HTR-8/SVneo (cell line): ENCODE measurements at places on chromosomes 16 and 17.

DNA sequence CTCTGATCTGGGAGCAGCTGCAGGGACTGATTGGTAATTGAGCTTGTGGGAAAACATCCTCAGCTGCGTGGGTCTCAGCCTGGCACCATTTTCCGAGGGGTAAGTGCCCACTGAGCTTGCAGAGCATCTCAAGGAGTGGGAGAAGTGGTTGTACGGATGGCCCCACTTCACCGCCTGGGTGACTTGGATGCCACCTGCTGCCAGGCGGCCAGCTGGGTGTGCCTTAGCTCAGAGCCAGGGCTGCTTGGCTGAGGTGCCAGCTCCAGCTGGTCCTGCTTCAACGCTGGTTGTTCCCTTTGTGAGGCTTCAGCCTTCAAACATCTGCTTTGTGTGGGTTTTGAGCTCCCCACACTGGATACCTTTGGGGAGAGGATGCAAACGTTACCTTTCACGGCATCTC is 482.7 kb upstream of the EEF2KMT start:
- no peak for DNase-seq

GRCh38 chr17:20983359-20983637 is 59.5 kb downstream of the USP22 start:
- no peak for DNase-seq

DNA sequence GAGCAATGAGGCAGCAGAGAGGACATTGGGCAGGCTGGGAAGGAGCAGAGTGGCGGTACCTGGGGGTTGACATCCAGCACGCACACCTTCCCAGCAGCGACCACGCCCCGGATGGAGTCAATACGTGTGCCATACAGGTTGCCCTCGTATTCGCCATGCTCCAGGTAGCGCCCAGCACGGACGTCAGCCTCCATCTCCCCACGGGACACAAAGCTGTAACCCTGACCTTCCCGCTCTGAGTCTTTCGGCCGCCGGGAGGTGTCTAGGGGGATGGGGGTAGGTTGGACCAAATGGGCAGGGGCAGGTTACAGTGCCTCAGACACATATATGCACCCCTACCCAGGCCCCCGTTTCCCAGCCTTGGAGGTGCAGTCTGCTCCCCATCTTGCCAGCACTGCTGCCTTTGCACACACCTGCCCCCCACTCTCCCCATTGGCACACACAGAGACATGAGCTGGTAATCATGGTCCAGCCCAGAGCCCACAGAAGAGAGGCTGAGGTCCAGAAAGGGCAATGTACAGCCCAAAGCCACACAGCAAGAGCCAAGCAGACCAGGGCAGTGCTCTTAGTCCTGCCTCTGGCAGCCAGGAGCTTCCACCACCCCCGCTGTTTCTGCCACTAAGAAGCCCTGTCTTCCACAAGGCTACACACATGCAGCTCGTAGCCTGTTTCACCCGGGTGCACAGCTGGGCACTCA is 27.5 kb downstream of the MPP2 start:
- DNase-seq: no peak

- DNase-seq: no peak
Observed at GRCh38 chr16:14071576-14072271, 605 bp downstream of the MRTFB start.

DNA sequence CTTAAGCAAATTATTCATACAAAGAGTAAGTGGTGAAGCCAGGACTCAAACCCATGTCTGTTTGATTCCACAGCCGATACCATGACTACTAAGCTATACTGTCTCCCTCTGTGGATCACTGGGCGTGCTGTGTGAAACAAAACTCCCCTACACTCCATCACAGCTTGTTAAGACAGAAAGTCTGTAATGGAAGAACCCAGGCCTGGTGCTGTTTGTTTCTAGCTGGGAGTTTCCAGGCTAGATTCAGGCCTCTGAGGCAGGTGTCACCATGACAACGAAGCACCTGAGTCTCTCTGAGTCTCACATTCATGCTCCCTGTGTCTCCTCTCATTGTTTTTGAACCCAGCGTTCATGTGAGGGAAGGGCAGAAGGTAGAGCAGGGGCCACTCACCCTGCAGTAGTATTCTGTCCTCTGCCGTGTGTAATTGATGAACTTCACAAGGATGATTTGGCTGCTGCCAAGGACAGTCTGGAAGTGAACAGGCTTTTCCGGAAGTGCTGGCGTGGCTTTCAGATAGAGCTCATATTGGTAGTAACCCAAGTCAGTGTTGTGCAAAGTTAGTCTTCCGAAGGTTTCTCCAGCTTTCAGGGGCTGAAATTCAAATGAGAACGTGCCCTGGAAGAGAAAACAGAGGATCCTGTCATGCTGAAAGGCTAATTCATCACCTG is 8.6 kb upstream of the VAC14 start:
- DNase-seq: no peak
